Pons (tissue), 1 donor: ENCODE measurements at places on chromosomes 3 and 15.
A peak's percentile ranks its signal among the peaks of the same experiment; 100 is the strongest.

GRCh38 chr3:158458464-158458863 lies 112.5 kb upstream of the MLF1 start:
- no peak for DNase-seq

DNA sequence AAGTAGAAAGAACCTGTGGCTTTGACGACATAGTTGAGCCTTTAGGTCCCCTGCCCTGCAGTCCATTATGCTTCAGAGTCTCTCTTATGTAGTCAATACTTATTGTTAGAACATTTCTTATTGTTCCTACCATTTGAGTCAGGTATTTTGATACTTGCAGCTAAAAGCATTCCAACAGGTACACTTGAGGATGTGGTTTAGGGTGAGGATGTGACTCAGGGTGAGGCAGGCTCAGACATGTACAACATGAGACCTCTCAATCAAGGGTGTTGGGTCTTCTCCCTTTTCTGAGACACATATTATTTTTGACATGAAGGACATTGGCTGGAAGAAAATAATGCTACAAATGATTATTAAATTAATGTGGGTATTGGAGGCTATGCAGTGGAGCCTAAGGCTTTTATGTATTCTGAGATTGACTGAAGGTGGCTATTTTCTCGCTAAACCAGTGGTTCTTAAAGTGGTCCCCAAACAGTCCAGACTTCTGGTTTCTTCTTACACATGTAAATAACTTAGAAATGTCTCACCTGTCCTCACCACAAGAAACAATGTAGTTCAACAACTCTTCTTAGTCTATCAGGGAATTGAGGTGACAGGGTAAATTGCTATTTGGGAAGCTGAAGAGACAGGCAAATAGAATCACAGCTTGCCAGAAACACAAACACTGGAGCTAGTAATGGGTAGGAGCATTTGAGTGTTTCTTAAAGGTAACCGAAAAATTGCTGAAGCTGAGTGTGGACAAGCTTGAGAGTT lies 135.5 kb upstream of the ZPLD1 start:
- DNase-seq = no peak

GRCh38 chr3:149462051-149462450 lies 12.4 kb upstream of the TM4SF4 start:
- DNase-seq = no peak

DNA sequence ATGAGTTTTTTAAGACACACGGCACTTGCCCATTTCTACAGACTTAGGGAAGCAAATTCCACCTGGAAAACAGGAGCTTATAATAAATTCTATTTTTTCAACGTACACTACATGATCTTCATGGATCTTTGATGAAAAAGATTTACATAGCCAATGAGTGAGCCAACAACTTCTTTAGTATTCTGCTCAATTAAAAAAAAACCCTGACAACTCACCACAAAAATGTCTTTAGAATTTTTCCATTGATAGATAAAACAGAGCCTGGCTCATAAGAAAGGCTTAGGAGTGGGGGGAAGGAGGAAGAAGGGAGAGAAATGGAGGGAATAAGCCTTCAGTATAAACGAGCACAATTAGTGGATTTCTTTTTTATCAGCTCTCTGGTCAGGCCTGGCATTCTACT lies 126.7 kb downstream of the ATP10A start:
- no peak for DNase-seq

- DNase-seq = no peak
Measured at GRCh38 chr3:33718595-33718907, 497 bp upstream of the CLASP2 start.

DNA sequence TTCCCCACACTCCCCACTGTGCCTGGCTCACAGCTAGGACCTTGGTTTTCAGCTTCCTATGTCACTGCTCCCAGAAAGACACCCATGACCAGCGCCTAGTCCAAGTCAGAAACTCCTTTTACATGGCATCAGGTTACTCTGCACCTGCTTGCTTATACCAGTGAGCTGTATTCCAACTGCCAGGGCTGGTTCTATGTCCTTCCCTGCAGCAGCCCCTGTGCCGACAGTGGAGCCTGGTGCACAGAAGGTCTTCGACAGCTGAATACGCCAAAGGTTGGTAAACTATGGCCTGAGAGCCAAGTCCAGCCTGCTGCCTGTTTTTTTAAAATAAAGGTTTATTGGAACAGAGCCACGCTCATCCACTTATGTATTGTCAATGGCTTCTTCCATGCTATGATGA lies 102.5 kb downstream of the IQSEC1 start:
- DNase-seq = no peak

DNA sequence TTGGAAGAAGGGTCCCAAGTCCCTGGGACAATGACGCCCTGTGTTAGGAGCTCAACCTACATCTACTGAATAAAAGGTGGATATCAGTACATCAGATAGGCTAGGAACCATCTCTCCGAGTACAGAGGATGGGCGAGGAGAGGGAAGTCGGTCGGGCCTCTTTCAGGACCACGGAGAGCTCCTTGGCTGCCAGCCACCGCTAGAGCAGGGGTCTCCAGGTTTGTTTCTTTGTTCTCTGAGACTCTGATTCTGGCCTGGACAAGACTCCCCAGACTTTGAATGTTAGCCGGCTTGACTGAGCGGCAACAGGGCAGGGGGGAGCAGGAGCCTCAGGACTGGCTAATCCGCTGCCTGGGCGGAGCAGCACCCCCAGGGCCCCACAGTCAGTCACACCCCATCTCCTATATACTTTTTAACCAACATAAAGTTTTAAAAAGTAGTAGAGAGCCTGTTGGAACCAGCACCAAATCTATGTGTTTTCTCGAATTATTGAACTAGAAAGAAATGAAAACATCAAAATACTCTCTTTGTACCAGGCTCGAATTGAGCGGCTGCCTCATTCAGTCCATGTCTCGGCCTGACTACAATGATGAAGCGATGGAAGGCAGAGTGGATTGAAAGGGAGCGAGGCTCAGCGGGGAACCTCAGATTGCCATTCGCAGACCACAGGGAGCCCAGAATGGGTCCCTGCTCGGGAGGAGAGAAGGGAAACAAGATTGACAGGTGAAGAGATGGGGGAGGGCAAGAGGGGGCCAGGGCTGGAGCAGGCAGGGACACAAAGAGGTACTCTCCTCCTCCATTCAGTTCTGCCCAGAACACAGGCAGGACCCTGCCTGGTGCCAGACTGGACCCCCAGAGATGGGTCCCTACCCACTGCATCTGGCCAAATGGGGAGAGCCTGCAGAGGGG lies 131.6 kb downstream of the TPRA1 start:
- DNase-seq = no peak

DNA sequence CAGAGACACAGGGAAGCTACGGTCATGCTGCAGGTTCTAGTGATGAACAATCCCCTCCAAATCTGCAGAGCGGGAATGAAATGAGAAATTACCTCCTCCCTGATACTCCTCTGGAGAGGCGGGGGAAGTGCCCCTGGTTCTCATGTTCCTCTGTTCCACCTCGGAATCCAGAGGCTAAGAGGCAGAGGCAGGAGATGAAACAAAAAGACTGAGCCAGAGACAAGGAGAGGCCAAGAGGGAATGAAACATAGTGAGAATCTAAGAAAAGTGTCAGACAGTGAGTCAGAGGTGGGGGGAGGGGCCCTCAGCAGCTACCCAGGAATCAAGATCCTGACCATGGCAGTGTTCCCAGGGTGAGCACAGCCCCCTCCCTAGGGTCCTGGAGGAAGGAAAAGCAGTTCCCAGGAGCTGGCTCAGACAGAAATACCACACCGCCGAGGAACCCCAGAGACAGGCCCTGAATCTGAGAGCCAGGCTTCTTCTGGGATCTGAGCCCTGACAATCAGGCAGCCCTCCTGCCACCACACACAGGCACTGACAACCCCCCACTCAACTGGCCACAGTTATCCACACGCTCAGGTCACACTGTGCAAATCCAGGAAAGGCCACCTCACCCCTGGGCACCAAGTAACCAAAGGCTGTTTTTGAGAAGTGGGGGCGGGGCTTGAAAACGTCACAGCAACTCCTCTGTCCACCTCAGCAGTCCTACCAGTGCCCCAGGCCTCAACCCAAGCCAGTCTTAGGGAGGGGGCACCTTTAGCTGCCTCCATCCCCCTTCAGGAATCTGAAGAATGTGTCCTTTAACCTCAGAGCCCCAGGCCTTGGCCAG lies 2.4 kb downstream of the CSRNP1 start:
- DNase-seq = peak; percentile 70

DNA sequence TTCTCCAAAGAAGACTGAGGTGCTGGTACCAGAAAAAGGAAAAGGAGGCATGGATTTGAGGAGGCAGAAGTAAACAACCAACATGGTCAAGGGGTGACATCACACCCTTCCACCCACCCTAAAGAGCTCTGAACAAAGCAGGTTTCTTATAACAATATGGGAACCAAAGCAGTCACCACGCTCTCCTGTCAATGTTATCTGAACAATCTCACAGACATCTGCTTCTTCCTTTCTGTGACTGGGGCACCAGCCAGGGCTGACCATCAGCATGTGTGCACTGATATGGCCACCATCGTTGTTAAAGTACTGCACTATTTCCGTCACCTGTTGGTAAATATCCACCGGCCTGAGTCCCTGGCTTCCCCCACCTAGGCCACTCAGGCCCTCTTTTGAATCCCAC lies 252.9 kb downstream of the SHQ1 start:
- DNase-seq = no peak

GRCh38 chr3:123684209-123684608 lies 99.4 kb upstream of the HACD2 start:
- DNase-seq = no peak

GRCh38 chr3:118818386-118818785 lies 216.3 kb downstream of the IGSF11 start:
- DNase-seq = no peak

DNA sequence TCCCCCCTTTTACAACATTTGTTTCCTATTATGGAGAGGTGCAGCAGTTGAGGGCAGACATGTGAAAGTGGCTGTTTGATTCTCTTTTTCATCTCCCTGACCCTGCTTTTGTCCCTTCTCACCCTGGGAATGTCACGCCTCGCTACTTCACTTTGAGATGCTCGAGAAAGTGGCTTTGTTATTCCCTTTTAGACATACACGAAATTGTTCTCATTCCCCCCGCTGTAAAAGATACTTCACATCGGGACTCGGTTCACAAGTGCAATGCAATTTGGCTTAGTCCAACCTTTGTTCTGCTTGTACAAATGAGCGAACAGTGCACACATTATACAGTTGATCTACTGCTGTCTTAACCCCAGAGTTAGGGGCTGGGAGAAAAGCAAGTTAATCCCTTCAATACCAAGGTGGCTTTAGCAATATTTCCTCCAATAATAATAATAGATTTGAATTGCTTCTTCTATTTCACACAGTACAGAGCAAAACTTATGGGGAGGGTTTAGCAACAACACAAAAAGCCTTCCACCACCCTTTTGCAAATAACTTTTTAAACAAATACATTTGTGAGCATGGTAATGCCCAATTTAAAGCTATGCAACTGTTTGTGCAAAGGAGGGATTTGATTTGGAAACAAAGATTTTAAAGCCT lies 5.7 kb upstream of the FOXB1 start:
- DNase-seq = no peak

GRCh38 chr15:36888011-36888992 lies 212.0 kb downstream of the MEIS2 start:
- DNase-seq = no peak

GRCh38 chr3:55735976-55736375 lies 248.9 kb upstream of the WNT5A start:
- DNase-seq = no peak

DNA sequence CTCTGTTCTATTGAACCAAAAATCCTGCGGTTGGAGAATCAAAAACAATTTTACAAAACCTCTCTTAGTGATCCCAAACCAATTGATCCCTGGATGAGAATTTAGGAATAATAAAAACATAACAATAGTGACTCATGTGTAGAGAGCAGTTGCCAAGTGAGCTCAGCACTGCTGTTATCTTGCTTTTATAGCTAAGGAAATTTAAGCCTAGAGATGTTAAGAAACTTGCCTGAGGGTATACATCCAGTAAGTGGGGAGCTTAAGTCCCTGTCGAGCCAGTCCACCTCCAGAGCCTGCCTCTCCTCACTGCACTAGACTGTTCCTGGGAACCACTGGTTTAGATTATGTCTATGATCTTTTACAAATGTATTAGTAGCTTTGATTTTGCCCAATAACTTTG lies 358.4 kb upstream of the LMCD1 start:
- DNase-seq = no peak

DNA sequence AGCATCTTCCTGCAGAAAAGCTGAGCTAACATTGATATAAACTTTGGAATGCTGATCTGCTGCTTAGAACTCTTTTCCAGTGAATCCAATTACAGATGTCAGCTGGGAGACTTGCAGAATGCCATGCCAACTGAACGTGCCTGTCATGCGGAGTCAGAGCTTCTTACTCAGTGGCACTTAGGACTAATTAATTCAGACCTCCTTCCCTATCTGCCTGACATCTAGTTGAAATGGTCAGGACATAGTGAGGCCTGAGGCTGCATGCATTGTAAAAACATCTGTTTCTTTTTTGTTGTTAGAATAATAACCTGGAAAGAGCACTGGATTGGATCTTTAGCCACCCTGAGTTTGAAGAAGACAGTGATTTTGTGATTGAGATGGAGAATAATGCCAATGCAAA lies 112.6 kb downstream of the USP13 start:
- DNase-seq = no peak

- peak; percentile 77 for DNase-seq
Measured at GRCh38 chr3:146065573-146066006, 95.4 kb downstream of the PLOD2 start.

- no peak for DNase-seq
Measured at GRCh38 chr15:97899981-97900380, 60.5 kb upstream of the ARRDC4 start.

GRCh38 chr15:79804838-79805237 lies 92.0 kb downstream of the MTHFS start:
- DNase-seq = no peak

- DNase-seq = peak; percentile 44
Measured at GRCh38 chr15:85010386-85011159, 28.9 kb downstream of the PDE8A start.

GRCh38 chr3:58742239-58742638 lies 75.7 kb upstream of the FAM3D start:
- no peak for DNase-seq

DNA sequence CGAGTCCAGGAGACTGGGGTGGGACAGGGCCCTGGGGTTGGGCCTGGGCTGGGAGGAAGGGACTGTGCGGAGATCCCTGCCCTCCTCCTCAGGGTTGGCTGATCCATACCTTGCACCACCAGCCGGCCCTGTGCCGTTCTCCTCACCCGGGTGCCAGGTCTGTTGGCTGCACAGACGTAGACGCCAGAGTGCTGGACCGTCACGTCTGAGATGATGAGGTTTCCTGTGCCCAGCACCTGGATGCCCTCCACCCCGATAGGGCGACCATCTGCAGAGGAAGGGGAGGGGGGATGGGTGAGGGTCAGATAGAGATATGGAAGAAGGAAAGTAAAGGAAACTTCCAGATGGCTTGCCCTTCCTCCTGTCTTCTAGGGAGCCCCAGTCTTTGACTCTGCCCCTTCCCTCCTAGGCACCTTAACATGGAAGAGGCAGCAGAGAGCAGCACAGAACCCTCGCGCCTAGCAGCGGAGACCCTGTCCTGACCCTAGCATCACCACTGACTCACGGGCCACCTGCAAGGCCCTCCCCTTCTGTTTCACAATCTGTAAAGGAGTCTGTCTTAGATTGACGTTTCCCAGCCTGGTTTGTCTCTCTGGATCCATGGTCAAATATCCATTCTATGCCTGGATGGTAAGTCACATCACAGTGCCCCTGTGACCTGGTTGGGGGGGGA lies 28.8 kb downstream of the RNU5B-1 start:
- no peak for DNase-seq
